ENCODE measurements at places on chromosomes 13 and 19.
A peak's percentile ranks its signal among the peaks of the same experiment; 100 is the strongest.

DNA sequence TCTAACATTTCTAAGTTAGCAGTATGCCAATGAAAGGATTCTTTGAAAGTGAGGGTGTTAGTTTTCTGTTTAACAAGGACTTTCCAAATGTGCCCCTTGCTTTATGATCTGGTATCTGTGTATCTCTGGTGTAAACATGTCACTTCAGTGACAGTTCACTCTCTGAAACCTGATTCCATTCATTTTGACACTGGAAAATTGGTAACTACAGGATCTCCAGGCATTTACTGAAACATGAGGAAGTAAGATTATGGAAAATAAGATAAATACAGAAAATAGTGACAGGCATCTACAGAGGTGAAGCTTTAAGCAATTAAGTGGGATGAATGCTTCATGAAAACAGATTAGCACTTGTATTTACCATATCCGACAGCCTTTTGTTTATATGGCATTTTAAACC, 101.6 kb upstream of the MYO16 start:
- no peak for DNase-seq

GRCh38 chr13:113117911-113118260, 4.7 kb upstream of the F10 start:
- no peak for DNase-seq

GRCh38 chr13:88648598-88649373, 977.6 kb downstream of the SLITRK5 start:
- no peak for DNase-seq

GRCh38 chr13:61286148-61286745, 129.4 kb downstream of the PCDH20 start:
- peak; percentile 30 for DNase-seq

- DNase-seq: no peak
These were observed 113.2 kb downstream of the ESD start for GRCh38 chr13:46683676-46684260.

- DNase-seq: no peak
These were observed 3.9 kb upstream of the NCCRP1 start for GRCh38 chr19:39192846-39193245.

- no peak for DNase-seq
These were observed 106.8 kb downstream of the DHRS12 start for GRCh38 chr13:51697181-51697580.

GRCh38 chr13:110643324-110643723, 28.0 kb downstream of the NAXD start:
- DNase-seq: no peak

DNA sequence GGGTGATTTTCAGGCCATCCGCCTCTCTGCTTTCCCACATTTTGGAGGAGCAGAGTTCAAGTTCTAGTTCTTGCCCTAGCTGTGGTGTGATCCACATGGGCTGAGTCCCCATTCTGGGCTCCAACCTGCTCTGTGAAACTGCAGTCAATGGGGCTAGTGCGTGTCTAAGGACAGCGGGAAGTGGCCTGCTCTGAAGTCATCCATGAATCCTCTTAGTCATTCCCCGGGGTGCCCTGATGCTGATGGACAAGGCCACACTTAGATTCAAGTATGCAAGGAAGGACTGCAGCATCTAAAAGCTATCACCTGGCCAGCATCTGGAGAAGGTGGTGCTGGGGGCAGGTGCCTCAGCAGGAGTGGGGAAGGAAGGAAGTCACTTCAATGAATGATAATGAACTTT, 94.6 kb downstream of the TSHZ3 start:
- DNase-seq: no peak

DNA sequence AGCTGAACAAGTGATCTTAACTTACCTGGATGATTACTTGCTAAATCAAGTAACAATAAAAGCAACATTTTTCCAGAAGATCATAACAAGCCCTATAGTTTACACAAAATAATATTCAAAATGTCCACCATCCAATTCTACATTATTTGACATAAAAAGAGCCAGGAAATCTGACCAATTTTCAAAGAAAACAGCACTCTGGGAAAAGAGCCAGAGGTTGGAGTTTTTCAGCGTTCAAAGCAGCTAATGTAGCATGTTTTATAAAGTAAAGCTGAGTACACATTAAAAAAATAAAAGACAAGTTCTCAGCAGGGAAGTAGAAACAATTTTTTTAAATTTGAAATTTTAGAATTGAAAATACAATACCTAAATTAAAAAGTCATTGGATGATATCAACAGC, 62.6 kb downstream of the UFM1 start:
- DNase-seq: no peak

DNA sequence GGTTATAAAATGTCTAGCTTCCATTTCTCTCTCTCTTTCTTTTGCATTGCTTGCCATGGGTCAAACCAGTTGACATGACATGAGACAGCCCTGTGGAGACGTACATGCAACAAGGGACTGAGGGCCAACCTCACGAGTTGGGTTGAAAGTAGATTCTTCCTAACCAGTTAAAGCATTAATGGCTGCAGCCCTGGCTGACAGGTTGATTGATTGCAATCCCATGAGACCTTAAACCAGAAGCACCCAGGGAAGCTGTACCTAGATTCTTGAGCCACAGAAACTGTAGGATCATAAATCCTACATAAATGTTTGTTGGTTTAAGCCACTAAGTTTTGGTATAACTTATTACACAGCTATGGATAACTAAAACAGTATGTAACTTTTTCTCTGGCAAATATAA, 373.8 kb downstream of the DACH1 start:
- no peak for DNase-seq

GRCh38 chr19:18366021-18366435, 19.9 kb upstream of the GDF15 start:
- DNase-seq: no peak

GRCh38 chr13:49225223-49226042, 5.3 kb downstream of the MLNR start:
- DNase-seq: no peak

DNA sequence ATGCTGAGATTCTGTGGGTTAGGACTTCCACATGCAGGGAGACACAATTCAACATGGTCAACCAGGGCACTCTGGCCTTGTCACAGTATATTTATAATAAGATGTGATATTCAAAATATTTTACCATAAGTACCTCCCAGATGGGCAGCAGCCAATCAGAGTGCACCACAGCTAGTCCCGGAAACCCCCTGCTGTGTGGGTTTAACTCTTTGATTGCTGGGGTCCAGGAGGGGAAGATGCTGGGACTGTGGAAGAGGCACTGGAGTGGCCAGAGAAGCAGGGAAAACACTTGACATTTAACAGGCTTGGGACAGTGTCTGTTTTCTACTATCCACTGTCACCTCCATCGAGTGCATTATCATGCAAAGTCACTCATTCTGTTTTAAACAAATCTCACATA, 99.0 kb downstream of the MBNL2 start:
- DNase-seq: no peak

- DNase-seq: no peak
These were observed 14.3 kb downstream of the FAM216B start for GRCh38 chr13:42795666-42796065.

GRCh38 chr13:109331898-109332297, 454.5 kb downstream of the IRS2 start:
- no peak for DNase-seq

- no peak for DNase-seq
These were observed 3.3 kb downstream of the VSTM2B start for GRCh38 chr19:29528946-29529645.

DNA sequence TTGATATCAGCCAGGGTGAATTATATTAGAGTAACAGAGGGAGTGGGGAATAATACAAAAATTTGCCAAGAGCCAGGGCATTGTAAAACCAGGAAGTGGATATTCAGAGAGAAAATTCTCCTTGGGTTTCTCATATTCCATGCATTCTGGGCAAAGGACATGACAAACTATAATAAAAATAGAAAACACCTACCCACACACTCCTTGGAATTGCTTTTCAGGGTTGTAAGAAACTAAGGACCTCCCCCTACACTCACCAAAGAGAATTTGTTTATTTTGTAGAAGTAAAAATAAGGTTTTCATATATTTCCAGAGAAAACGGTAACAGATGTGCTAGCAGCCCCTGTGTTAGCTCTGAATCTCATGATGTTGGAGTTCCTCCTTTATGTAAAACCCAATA, 649.6 kb downstream of the SLITRK1 start:
- DNase-seq: no peak

- DNase-seq: no peak
These were observed 161.4 kb upstream of the SOX1 start for GRCh38 chr13:111905609-111905945.

- DNase-seq: no peak
These were observed 8.2 kb upstream of the NFIC start for GRCh38 chr19:3357992-3358688.

- DNase-seq: no peak
These were observed 25.8 kb downstream of the PNPLA6 start for GRCh38 chr19:7561325-7561724.

DNA sequence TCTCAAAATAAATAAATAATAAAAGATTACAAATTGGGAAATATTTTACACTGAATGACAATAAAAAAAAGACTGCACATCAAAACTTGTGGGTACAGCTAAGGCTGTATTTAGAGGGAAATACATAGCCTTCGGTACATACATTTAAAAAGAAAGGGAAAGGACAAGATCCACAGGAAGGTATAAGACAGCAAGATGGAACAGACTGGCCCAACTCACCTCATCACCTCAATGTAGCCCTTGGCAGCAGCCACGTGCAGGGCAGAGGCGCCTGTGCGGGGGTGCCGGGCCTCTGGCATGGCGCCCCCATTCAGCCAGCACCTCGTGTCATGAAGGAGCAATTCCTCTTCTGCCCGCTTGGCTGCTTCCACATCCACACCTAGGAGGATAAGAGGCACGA, 14.2 kb downstream of the PPP1R12C start:
- DNase-seq: no peak

- DNase-seq: peak; percentile 59
These were observed at the start of gene CEACAM21 for GRCh38 chr19:41575998-41576397. TSS of gene CEACAM21 (plus strand) at chr19:41576166. CDS start at chr19:41576275, 109 bp downstream.

DNA sequence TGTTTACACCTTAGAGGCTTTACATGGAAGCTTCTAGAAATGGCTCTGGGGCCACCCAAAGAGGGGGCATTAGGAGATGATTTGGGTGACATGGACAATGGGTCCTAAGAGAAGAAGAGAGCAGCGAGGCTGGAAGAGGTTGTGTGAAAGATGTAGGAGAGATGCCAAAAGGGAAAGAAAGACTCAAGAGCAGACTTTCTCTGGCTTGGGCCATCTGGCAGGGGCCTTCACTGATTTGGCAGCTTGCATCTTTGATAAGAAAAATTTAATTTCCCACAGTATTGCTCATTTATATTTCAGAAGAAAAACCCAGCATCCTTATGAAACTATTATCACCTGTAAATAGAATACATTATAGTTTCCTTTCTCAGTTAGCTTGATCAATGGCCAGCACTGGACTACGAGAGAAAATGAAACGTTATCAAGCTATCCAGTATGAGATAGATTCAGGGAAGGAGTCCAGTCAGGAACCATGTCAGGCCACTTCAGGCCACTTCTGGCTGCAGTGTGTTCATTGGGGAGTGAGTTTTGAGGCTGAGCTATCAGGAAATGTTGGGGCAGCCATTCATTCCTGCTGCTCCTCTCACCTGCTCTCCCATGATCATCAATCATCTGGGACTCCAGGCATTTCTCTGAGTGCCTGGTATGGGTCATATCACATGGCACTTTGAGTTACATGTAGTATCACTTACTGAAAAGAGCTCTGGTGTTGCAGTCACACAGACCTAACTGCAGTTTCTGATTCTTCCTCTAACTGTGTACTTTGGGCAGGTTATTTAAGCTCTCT, 10.3 kb downstream of the SCEL start:
- DNase-seq: no peak

DNA sequence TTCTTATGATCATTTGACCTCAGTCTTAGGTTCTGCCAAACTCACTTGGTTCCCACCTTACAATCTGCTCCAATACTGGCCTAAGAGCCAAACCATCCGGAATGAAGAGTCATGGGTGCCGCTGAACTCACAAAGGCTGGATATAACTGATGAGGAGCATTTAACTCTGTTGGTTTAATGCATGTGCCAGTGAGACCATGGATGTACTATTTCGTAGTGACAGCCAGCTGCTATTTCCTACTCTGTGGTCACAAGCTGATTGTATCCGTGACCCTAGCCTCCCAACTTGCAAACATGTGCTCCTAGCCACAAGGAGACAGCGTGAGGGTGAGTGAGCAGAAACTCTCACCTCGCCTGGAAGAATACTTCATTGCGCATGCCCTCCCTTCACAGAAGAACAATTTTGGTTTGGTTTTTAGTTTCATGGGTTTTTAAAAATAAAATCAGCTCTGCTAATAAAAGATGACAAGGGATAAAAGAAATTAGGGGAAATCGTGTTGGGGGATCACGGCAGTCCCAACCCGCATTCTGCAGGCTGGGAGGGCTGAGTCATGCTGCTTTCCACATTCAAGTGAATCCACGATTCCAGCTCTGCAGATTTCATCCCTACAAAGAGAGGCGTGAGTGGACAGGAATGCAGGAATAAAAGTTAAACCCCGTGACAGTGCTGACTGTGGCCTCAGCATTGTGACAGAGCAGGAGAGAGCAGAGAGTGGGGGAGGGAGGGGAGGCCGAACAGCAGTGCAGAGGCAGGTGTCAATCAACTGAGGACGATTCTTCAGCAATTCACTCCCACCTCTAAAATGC, 66.8 kb upstream of the RAP2A start:
- no peak for DNase-seq
